ENCODE measurements at places on chromosomes 4 and X.

DNA sequence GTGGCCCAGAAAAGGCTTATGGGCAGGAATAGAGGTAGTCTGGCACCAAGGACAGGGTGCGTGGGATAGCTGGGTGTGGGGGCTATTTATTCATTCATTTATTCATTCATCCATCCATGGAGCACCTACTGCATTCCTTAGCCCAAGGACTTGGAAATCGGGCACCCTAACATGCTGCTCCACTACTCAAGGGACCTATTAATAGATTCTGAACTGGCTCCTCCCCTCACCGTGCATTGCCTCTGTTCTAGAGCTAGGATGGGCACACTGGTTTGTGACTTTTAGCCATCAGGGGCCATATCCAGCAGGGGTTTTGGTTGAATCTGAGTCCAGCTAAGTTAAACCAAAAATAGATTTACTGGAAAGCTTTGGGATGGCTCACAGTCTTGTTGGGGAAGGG, 30.6 kb upstream of the PJA1 start:
- DNase-seq: no peak

DNA sequence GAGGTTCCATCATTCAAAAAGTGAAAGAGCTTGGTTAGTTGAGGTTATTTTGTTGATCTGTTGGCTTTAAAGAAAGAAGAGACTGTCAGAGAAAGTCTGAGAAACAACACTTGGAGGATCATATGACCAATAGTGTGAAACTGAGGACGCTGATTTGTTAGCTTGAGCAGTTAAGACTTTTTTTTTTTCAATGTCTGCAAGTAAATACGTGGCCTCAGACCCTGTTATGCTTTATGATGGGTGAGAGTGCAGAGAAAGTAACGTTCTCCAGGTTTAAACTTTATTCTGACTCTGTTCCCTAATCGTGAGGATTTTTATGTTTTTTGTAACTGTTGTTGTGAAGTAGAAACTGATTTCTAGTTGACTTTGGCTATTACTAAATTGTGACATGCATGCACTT, 45.9 kb downstream of the GAB1 start:
- DNase-seq: no peak

GRCh38 chr4:7384003-7384928, 50.5 kb downstream of the PSAPL1 start:
- DNase-seq: no peak

GRCh38 chr4:185399466-185399865, 2.8 kb downstream of the ANKRD37 start:
- DNase-seq: peak; percentile 56

DNA sequence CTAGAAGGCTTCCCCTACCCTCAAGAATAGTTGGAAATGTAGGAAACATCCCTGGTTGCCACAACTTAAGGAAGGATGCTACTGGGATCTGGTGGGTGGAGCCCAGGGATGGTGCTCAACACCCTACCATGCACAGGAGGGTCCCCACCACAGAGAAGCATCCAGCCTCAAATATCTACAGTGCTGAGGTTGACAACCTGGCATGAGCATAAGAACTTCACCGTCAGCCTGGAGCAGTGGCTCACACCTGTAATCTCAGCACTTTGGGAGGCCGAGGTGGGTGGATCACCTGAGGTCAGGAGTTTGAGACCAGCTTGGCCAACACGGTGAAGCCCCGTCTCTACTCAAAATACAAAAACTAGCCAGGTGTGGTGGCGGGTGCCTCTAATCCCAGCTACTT, 24.0 kb upstream of the ASMTL start:
- no peak for DNase-seq

All from mucosa of descending colon (tissue), 3 donors.